NCI-H460 (cell line): ENCODE measurements at places on chromosomes 12 and 14.

GRCh38 chr14:92946847-92947545 is 24.0 kb downstream of the CHGA start:
- DNase-seq: no peak

GRCh38 chr12:96466939-96467751 is 22.2 kb upstream of the CFAP54 start:
- DNase-seq: no peak

DNA sequence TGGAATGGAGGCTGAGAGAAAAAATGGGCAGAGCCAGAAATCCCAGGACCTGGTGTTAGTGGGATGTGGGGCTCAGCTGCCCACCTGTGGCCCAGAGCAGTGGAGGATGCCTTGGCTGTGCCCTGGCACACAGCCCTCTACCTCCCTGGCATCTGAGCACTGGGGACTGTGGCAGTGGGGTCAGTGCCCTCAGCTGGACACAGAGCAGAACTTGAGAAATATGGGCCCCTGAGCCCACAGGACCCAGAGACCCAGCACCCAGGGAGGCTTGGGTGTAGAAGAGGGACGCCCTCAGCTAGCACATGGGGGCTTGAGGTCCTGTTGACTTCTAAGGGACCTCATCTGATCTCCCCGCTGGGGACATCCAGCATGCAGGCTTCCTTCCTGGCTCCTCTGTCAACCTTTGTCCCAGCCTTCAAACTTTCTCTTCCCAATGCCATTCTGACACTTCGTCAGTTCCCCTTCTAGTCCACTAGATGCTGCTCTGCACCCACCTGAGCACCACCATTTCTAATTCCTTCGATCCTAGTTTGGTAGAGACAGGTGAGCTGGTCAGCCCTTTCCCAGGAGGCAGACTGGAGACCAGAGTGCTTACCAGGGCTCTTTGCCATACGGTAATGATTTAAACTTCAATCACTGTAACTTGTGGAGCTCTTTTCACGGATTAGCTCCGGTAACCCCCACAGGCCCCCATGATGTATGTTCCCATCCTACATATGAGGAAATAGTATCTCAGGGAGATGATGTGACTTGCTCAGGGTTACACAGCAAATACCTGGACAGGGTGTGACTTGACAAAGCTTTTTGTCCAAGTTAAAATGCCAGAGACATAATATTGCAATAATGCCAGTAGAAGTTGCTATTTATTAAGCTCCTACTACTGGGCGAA is 143.7 kb downstream of the ASCL4 start:
- DNase-seq: peak; percentile 18

GRCh38 chr14:58397156-58397555 is 1.4 kb downstream of the TOMM20L start:
- DNase-seq: no peak

- DNase-seq: no peak
Observed at GRCh38 chr12:89453121-89453978, 71.2 kb downstream of the GALNT4 start.

DNA sequence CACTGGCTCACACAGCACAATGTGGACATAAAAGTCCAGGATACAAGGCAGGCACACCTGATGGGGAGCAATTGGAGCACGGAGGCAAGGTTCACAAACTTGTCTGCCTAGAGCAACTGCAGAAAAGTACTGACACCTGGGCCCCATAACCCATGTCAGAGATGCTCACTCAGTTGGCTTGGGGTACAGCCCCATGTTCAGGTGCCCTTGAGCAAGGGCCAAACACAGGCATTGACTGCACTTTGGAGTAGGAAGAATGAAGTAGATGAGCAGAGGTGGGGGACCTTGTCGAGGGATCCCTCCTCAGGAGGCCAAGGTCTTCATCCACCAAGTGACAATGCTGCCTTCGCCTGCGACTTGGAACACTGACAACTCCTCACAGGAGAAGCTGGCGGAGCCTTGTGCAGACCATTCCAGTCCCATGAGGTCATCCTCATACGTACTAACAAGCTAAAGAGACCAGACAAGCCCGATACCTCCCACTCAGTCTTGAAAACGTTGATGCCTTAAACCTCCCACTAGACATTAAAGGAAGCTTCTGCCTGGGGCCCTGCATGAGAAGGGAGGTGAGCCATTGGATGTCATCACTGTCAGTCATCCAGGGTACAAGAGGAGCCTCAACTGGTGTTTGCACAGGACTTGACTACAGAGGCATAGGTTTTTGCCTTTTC is 42.5 kb upstream of the C14orf180 start:
- no peak for DNase-seq

GRCh38 chr14:54773171-54774006 is 129.2 kb downstream of the GCH1 start:
- peak; percentile 95 for DNase-seq

DNA sequence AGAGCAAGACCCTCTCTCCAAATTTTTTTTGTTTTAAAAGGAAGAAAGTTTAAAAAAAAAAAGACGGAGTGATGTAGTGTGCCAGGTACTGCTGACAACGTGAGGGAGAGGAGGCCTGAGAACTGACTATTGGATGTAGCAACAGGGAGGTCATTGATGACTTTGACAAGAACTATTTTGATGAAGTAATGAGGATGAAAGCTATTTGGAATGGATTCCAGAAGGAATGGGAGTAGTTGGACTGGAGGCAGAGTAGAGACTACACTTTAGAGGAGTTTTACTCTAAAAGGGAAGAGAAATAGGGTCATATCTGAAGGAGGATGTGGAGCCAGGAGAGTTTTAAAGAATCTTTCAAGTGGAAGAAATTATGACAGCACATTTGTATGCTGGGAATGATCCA is 27.8 kb upstream of the SLC38A2 start:
- DNase-seq: no peak

- peak; percentile 17 for DNase-seq
Observed at GRCh38 chr14:29741909-29742401, 185.7 kb downstream of the PRKD1 start.

DNA sequence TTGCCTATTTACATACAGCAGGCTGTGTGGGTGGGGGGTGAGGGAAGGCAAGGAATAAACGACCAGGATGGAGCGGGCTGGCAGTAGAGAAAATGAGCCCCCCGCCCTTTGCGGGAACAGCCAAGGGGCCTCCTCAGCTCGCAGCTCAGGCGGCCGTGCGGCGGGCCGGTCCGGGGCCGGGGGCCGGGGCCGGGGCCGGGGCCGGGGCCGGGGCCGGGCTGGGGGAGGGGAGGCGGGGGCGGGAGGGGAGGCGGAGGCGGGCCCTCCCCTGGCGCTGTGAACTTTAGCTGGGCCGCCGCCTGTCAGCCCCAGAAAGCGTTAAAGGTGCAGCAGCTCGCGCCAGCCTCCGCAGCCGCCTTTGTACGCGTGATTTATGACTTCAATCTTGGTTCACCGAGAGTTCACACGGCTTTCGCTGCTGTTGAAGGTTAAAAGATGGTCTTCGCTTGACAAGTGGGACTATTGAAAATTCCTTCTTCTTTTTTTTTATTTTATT is 28.8 kb downstream of the HOXC4 start:
- no peak for DNase-seq

DNA sequence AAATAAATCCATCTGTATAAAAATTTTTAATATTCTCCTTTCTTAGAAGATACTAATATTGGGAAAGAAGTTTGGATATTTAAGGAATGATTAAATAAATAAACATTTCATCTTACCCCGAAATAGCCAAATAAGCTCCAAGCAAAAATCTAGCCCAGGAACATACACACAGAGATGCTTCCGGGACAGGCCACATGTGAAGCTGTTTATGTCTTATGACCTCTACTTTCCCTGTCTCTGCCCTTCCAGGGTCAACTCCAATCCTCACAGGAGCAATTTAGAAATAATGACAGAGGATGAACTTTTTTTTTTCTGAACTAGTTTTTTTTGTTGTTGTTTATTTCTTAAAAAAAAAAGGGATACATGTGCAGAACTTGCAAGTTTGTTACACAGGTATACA is 89.4 kb downstream of the BTG1 start:
- no peak for DNase-seq

DNA sequence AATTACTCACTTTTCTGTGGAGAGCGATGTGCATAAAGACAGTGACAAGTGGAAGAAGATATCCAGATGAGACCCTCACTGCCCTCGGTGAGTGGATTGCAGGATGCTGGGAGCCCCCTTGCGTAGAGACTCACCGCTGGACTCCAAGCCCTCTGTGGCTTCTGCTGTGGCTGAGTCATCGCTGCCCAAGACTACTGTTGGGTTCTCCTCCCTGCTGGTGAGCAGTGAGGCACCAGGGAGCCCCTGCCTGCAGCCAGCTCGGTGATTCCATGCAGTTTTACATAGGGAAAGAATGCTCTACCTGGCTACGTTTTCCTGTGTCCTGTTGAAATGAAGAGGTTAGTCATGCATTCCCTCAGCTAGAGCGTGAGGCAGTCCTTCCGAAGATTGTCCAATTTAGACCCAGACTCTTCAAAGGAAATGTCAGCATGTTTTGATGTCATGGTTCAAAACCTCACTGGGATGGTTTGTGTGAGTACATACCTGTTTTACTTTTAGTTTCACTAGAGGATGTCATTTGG is 28.2 kb downstream of the TRAF3 start:
- DNase-seq: no peak
